ENCODE measurements at places on chromosomes 13 and 19. TPM values are rescaled to one million over a fixed set of nuclear protein-coding genes. Genes with fewer than 3 reads are reported as not detected.

ZNF181 gene
- total RNA-seq: 4.2 TPM

GRCh38 chr13:65808061-65808460, 1422.1 kb downstream of the PCDH9 start:
- DNase-seq: no peak

- DNase-seq: no peak
Measured at GRCh38 chr13:70043685-70044084, 63.9 kb upstream of the ATXN8OS start.

- DNase-seq: no peak
Measured at GRCh38 chr19:17351815-17352435, 14.6 kb downstream of the GTPBP3 start.

- no peak for DNase-seq
Measured at GRCh38 chr13:35926859-35927530, 204.2 kb downstream of the DCLK1 start.

GRCh38 chr19:8180018-8180417, 29.2 kb upstream of the CERS4 start:
- no peak for DNase-seq

Data from endodermal cell (in vitro differentiated cells).